ENCODE measurements at places on chromosomes 6 and 20.
A peak's percentile ranks its signal among the peaks of the same experiment; 100 is the strongest.

DNA sequence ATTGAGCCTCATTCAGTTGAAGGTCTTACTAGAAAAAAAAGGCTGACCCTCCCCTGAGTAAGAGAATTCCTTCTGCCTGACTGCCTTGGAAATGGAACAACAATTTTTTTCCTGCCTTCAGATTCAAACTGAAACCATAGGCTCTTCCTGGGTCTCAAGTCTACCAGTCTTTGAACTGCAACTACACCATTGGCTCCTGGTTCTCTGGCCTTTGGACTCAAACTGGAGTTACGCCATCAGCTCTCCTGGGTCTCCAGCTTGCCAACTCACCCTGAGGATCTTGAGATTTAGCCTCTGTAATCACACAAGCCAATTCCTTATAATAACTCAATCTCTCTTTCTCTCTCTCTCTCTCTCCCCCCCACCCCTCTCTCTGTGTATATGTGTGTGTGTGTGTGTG is 36.0 kb upstream of the SNX9 start:
- DNase-seq: no peak

DNA sequence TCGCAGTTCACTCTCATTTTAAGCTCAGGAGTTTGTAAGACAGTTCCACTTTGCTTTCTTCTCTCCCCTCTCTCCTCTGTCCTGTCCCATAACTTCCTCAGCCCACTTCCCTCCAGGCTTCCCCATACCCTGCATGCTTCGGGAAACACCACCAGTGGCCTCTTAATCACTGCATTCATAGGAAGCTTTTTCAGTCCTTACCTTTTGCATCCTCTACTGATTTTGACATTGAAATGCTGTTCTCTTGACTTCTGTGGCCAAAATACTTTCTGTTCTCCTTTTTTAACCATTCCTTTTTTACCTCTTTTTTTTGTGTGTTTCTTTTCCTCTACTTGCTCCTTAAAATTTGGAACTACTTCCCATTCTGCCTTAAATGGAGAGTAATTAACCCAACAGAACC is 69.7 kb downstream of the HIVEP1 start:
- no peak for DNase-seq

- no peak for DNase-seq
Observed at GRCh38 chr6:166494757-166495486, 91.6 kb downstream of the RAMACL start.

GRCh38 chr20:44370639-44371218 is 15.2 kb downstream of the HNF4A start:
- DNase-seq: no peak

DNA sequence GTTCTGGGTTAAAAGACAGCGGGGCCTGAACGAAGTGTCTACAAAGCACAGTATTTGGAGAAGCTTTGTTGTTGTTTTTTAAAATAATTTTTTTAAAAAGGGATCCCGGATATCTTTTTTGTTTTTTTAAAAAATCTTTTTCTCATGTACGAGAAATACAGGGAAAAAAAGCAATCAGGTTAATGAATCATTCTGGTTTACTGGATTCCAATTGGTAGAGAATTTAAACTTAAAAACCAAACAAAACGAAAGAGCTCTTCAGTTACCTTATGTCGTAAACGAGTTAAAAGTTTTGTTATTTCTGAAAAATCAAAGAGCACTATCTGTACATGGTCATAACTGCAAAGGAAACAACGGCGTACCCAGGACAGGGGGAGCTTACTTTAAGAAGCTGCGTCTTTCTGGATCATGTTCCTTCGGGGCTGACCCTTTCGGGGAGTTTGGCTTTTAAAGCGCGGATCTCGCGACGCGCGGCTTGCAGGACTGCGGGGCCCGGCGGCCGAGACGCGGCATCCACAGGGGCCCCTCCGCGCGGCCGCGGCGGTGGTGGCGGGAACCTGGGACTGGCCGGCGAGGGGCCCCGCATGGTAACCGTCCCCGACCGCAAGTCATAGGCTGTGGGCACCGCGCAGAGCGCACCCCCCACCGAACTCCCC is 927 bp downstream of the IL20RA start:
- no peak for DNase-seq

- no peak for DNase-seq
Observed at GRCh38 chr6:152993431-152993830, 9.1 kb downstream of the MTRF1L start.

- peak; percentile 25 for DNase-seq
Observed at GRCh38 chr20:35600993-35601973, 14.3 kb upstream of the SPAG4 start.

DNA sequence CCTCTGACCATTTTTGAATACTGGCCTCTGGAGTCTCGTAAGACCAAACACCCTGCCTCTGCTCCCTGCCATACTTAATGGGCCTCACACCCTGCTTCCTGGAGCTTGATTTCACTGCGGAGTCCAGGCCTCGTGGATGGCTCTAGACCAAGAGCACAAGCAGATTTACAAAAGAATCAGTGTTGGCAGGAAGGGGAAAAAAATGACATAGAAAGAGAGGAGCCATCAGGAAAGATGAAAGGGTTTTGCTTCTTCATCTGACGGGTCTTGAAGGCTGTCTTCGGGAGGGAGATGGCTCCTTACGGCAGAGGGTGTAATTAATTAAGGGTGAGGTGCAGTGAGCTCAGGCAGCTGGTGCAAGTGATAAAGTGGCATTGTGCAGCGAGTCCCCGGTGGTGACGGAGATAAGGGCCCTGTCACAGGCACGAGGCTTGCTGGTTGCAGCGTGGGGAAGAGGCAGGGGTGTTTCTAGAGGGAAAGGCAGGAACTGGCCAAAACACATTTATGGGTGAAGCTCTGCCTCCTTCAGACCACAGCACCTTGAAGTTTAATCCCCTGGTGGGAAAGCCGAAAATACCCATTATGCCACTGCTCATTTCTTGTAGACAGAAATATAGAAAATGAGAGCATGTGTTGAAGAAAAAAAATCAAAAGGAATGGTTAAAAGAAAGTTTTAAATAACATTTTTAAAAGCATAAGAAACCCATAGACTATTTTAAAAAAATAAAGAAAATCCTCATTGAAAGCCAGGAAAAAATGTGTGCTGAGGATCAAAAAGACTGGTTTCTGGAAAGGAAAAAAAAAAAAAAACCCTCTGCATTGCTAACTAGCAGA is 128.6 kb upstream of the LRFN2 start:
- DNase-seq: no peak

DNA sequence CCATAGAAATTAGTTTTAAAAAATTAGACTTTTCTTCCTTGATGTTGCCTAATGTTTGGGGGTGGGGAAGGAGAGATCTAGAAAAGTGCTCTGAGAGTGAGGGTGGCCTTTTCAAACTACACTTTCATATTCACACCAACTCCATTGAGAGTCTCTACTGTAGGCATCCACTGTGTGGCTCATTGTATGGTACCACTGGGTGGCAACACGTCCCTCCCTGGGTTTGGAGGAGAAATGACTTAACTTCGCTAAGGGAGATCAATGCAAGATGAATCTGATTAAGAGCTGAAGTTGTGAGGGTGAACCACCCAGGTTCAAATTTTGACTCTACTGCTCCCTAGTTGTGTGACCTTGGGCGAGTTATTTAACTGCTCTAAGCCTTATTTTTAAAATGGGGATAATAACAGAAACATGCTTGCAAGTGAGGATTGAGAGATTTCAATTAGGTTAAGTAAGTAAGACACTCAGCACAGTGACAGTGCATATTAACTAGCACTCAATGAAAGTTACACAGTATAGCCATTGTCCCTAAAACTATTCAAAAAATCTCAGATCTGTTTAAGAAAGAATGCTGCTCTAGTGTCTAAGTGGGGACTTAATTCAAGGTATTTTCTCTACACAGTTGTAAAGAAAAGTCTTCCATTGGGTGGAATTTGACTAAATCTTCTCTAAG is 193.5 kb upstream of the CNR1 start:
- DNase-seq: no peak

GRCh38 chr6:170069611-170070010 is 221.3 kb downstream of the DLL1 start:
- no peak for DNase-seq

DNA sequence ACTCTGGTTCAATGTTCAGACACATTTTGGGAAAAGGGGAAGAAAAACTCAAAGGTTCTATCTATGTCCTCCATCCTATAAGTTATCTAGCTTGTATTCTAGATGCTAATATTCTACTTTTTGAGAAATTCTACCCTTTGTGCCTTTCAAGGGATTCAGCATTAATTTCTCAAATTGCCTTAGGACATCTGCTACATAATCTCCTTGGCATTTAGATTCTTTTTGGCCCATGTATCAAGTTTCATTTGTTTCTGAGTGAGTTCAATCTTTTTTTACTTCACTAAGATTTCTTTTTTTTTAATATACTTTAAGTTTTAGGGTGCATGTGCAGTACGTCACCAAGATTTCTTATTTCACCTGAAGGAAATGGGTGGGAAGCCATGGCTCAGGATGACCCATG is 232.7 kb upstream of the TENT5A start:
- DNase-seq: no peak

GRCh38 chr20:48777005-48777404 is 50.8 kb downstream of the PREX1 start:
- DNase-seq: no peak

DNA sequence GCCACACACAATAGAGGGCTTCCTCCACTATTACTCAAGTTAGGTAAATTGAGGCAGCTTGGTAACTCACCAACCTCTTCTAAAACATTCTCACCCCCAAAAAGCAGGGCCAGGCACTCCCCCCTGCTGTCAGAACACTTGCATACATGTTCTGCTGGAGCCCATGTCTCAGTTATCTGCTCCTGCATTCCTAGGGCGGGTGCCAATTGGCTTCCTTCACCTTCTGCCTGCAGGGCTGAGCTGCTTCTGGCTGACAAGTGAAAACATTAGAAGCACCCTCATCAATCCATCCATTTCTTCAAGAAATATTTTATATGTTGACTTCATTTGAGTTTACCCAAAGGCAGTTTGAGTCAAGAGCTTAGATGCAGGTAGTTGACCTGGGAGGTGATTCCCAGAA is 4.5 kb upstream of the ENTPD6 start:
- DNase-seq: no peak

GRCh38 chr6:106178900-106179299 is 92.8 kb downstream of the PRDM1 start:
- DNase-seq: no peak

DNA sequence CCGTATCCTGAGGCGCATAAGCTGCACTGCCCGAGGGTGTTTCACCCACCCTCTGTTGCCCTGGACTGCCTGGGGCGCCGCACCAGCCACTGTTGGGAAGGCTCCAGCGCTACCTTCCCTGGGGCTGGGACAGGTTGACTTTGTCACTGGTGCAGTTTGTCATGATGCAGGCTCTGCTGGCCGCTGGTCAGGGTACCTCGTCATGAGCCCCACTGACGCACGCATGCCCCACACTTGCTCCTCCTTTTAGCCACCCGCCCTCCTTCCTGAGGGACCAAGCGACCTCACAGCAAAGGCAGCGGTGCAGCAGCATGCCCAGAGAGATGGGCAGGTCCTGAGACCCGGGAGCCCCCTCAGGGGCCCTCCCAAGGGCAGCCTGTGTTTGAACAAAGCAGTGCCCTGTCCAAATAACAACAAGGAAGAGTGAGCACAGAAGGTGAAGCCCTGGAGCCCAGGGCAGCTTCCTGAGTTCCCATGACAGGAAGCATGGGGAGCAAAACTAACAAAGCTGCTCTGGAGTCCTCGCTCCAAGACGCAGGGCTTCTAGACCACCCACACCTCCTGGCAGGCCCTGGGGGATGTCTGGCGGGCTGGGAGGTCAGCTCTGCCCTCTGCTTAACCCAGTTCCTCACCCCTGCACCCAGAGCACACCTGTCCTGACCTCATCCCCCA is 50.1 kb upstream of the SMOC2 start:
- DNase-seq: no peak

DNA sequence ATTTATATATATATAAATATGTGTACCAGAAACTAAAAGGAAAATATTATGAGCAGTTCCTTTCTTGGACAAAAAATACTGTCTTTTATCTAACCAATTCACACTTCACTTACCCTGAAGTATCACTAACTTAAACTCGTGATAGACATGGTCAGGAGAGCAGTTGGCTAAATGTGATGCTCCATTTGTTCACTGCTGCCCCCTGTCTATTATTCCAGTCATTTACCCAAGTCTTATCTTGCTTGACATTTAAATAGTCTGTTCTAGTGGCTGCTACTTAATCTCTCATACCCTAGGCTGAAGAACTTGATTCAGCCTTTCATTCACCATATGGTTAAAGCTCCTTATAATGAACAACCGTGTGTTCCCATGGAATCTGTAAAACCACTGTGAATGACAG is 789.6 kb upstream of the EYS start:
- DNase-seq: no peak

- DNase-seq: no peak
Observed at GRCh38 chr6:120993929-120994572, 340.2 kb downstream of the TBC1D32 start.

DNA sequence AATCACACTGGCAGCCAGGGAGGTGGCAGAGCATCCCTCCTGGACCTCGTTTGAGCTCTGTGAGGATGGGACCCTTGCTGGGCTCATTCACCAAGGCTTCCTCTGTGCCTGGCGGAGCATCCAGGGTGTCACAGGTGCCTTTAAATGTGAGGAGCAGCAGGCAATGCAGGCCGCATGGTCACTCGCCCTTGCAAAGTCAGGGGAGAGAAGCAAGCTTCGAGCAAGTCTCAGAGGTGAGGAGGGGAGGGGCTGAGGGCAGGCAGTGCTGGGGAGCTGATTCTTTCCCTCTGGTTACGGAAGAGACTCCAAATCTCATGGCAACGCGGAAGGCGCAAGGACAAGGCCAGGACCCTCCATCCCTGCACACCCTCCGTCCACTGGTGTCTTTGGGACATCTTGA is 182.7 kb upstream of the PMEPA1 start:
- no peak for DNase-seq

GRCh38 chr6:36765190-36765589 is 67.6 kb downstream of the RAB44 start:
- DNase-seq: no peak

- no peak for DNase-seq
Observed at GRCh38 chr6:19297880-19298279, 539.3 kb upstream of the ID4 start.

DNA sequence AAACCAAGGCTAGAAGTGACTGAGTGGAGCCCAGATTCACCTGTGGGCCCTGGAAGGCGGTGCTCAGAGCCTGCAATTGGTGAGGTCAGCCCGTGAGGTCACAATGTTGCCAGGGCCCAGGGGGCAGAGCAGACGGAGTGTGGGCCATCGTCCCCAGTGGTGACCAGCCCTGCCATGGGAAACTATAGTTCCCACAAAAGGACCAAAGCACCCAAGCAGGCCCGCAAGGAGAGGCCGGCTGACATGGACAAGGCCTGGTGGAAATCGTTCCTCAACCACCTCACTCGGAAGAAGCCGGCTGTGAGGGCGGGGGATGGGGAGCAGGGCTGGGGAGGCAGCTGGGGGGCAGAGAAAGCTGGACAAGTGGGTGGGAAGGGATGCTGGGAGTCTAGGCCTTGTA is at the start of gene C20orf144:
Gene C20orf144, plus strand, starts transcription at position 156 of the 400 bp plus-strand sequence. Its CDS starts 19 bp downstream, at position 175.
- no peak for DNase-seq
